ENCODE measurements at places on chromosomes 4 and X.

DNA sequence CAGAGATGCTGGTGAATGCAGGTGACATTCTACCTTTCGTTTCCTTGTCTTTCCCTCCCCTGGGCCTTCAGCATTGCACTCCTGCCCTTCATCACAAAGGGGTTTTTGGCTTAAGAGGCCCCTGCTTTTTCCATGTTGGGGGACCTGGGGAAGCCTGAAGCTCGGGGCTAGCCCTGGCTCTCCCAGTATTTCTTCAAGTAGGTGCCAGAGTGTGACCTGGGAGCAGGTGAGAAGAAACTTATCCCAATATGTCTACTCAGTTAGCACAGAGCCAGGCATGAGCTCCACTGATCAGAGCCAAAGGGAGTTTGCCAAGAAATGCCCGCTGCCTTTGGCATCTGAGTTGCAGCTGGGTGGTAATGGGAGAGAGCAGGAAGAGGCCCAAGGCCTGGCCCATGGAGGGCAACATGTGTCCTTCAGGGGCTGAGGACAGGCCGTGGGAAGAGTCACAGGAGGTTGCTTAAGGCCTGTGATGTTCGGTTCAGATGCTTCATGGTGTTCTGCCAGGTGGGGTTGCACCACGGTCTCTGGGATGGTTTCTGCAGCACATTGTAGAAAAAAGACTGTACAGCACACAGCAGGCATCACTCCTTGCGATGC is 7.6 kb downstream of the PRRG3 start:
- DNase-seq: no peak

DNA sequence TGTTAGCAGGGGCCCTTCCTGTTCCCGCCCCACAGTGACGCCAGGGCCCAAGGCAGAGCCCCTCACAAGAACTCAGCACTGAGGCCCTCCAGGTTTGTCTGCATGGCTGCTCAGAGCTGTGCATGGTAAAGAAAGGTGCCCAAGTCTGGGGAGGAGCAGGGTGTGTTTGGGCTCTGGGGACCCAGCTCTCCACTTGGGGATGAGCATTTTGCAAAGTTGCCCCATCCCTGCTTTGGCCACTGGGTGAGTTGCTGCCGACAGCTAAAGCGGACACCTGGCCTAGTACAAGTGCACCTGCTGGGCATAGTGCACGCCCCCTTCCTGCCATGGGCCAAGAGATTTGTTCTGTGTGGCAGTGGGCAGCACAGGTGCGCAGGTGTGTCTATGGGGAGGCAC is 2.0 kb upstream of the MXD4 start:
- no peak for DNase-seq

DNA sequence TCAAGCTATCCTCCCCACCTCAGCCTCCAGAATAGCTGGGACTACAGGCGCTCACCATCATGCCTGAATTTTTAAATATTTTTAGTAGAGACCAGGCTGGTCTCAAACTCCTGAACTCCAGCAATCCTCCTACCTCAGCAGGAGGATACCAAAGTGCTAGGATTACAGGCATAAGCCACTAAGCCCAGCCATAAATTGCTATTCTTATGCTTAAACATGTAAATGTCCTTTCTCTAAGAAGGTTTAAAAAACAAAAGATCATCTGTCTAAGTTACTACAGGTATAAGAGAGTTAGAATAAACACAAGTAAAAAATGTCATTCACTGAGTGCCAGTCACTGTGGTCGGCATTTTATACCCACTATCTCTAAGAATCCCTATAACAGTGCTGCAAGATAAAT is 28.3 kb downstream of the PRMT9 start:
- DNase-seq: no peak

- DNase-seq: no peak
These were observed 1219.0 kb downstream of the ARAP2 start for GRCh38 chr4:35025152-35025834.

GRCh38 chr4:155734065-155734464 is 24.8 kb upstream of the GUCY1B1 start:
- no peak for DNase-seq

GRCh38 chr4:7270121-7270520 is 77.8 kb downstream of the SORCS2 start:
- no peak for DNase-seq

GRCh38 chr4:89913623-89914022 is 19.0 kb downstream of the MMRN1 start:
- DNase-seq: no peak

GRCh38 chr4:128130621-128131020 is 69.5 kb downstream of the LARP1B start:
- DNase-seq: no peak

DNA sequence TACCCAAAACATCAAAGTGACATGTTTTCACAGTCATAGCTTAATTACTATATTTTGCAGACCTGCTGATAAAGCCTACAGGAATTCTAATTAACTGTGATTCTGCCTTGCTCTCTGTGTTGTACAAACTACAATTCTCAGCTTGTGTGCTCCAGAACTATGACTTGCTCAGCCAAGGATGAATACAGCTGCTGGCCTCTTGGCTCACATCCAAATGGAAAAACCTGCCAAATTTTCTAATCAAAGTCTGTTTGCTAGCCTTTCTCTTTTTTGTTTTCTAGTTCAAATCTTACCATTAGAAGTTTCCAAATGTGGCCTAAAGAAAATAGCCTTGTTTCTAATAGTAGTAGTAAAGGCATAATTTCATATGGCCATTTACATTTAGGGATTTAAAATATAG is 1176.8 kb downstream of the FAM133A start:
- DNase-seq: peak; percentile 15

GRCh38 chrX:13664020-13664419 is 11.1 kb downstream of the TCEANC start:
- no peak for DNase-seq

- no peak for DNase-seq
These were observed 86.6 kb upstream of the NPNT start for GRCh38 chr4:105808750-105809041.

- no peak for DNase-seq
These were observed 222.1 kb downstream of the LDB2 start for GRCh38 chr4:16676230-16676770.

DNA sequence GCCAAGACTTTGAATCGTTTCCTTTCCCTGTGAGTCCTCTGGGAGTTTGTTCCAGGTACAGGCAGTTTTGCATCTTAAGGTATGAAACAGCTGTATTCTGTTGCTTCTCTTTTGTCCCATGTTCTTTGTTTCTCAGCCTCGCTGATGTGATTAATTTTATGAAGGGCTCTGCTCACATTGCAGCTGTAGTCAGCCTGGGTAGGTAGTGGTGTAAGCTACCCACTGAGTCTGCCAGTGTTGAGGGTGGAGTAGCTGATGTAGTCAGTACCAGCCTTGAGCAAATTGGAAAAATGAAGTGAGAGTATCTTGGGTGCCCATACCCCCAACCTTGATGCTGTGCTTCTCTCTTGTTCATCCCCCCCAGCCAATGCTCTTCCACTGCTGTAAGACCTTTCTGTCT is 139.6 kb upstream of the SMIM31 start:
- no peak for DNase-seq

- no peak for DNase-seq
These were observed 484.5 kb downstream of the PACRGL start for GRCh38 chr4:21184788-21185187.

DNA sequence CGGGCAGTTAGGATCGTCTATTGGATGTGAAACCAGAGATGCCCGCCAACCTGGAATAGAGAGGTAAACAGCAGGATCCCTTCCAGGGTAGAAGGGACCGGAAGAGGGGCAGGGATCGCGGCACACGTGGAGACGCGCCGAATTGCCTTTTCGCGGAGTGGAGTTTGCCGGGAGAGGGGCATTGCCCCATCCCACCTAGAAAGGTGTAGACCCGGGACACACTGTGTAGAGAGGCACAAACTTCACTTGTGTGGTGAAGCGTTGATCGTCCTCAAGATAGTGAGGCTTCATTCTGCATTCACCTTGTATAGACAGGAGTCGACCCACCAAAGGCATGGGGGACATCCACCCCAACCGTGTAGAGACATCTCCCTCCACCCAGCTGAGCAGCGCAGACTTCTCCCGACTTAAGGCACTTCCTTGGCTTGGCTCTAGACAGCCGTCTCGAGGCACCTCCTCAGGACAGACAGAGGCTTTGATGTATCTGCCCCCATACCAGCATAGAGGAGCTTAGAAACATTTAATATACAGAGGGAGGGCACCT is 410 bp downstream of the GNL3L start:
- no peak for DNase-seq

DNA sequence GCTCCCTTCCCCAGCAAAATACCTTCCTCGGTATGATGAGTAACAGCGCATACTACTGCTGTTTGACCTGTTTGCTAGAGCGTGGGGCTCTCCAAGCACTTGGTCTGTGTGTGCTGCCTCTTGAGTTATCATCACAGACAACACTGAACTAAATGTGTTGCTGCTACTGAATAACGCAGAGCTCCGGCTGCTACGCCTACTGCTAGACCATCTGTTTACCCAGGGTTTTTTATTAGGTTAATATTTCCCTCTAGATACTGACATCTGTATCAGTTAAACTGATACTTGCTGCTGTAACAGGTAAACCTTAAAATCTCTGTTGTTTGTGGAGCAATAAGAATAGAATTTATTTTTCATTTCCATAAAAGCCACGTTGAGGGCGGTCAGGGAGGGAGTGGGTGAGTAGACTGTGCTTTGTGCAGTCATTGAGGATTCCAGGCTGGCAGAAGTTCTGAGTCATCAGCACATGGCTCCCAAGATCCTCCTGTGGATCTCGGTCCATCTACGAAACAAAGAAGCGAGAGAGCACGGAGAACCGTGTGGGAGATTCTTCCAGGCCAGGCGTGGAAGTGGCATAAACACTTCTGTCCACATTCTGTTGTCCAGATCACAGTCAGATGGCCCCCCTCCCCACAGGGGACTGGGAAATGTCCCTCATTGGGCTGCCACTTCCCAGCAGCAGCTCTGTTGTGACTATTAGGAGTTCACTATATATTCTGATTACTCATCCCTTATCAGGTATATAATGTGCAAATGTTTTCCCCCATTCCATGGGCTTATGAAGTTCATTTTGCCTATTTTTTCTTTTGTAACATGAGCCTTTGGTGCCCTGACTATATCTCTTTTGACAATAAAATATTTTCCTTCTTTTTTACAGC is 14.1 kb downstream of the GRK4 start:
- peak; percentile 16 for DNase-seq

- peak; percentile 4 for DNase-seq
These were observed 11.0 kb downstream of the SUPT20HL1 start for GRCh38 chrX:24371391-24371972.

DNA sequence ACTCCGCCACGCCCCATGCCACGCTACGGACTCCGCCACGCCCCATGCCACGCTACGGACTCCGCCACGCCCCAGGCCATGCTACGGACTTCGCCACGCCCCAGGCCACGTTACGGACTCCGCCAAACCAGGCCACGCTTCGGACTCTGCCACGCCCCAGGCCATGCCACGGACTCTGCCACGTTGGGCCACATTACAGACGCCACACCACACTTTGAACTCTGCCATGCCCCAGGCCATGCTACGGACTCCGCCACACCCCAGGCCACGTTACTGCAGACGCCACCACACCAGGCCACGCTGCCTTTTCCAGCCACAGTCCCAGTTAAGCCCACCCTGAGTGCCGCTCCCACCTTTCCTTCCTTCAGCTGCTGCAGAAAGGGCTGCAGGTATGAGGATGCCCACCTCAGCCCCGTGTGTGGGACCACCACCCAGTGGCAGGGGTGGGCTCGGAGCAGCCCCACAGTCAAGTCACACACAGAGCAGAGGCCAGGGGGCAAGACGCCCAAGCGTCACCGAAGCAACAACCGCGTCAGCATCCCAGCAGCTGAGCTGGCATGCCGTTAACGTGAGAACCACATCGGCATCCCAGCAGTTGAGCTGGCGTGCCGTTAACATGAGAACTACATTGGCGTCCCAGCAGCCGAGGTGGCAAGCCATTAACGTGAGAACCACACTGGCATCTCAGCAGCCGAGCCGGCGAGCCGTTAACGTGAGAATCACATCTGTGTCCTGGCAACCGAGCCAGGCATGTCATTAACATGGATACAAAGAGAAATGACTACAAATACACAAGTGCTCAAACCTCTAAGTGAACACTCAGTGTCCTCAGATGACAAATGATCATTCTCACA is 26.4 kb downstream of the GAK start:
- DNase-seq: no peak

GRCh38 chr4:184117662-184118199 is 99.9 kb downstream of the ENPP6 start:
- DNase-seq: no peak

DNA sequence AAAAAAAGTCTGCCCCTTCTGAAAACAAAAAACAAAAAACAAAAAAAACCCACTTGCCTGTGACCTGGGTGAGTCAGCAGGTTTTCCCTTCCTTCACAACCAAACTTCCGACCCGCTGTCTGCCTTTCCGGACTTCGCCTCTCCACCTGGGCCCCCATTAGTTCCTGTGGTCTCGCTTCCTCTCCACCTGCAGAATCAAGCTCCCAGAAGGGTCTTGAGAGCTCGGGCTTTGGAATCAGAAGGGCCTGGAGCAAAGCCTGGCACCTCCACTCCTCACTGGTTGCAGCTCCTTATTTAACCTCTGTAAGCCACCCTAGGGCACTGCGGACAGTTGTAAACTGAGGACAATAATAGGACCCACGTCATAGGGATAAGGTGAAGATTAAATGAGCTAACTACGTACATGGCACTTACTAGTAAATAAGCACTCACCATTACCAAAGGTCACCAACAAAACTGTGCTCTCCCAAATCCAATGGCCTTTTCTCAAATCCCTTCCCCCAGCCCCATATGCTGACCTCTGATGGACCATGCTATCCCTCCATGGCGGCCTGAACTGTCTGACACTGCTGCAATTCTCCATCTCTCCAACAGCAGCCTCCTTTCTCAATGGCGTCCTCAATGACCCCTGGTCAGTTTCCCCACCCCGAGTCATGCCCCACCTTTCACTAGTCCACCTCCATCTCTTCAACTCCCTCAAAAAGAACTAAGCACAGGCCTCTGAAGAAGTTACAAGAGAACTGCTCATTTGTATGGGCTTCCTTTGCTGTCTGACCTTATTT is 64.2 kb downstream of the IRF2 start:
- DNase-seq: no peak

- no peak for DNase-seq
These were observed 10.3 kb downstream of the NOCT start for GRCh38 chr4:139025841-139026240.

DNA sequence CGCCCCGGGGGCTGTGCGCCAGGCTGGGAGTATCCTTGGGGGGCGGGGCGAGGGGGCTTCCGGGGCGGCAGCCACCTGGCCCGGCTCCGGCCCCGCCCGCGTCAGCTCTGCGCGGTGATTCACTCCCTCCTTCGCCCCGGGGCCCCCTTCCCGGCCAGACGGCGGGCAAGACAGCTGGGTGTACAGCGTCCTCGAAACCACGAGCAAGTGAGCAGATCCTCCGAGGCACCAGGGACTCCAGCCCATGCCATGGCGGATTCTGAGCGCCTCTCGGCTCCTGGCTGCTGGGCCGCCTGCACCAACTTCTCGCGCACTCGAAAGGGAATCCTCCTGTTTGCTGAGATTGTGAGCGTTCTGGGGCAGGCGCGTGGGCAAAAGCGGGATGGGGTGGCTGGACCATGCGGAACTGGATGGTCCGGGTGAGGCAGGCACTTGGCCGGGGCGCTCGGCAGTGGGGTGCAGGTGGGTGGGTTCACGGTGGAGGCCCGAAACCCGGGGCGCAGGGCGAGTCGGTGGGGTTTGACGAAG is at the start of gene PLP2:
Gene PLP2, plus strand, starts transcription at position 147 of the 528 bp plus-strand sequence. Its CDS starts 103 bp downstream, at position 250.
- DNase-seq: peak; percentile 37

GRCh38 chr4:7475207-7475606 is 40.5 kb upstream of the PSAPL1 start:
- DNase-seq: no peak

- peak; percentile 24 for DNase-seq
These were observed 35.9 kb downstream of the ANKRD17 start for GRCh38 chr4:73222466-73223257.

Data from NCI-H2171 (cell line).